ENCODE measurements at places on chromosomes 6 and 20. TPM values are rescaled to one million over a fixed set of nuclear protein-coding genes. Genes with fewer than 3 reads are reported as not detected.
A peak's percentile ranks its signal among the peaks of the same experiment; 100 is the strongest.

Gene LINC00237
- total RNA-seq: not detected

Gene KIAA0408
- 2.7 TPM for total RNA-seq

Gene LY6G5C
- 1.7 TPM for total RNA-seq

Gene CST4
- not detected for total RNA-seq

Gene BPI
- not detected for total RNA-seq

Gene RBBP8NL
- total RNA-seq: not detected

Gene CYP24A1
- total RNA-seq: not detected

Gene MAP1LC3A
- 2.6 TPM for total RNA-seq

Gene UBD
- 0.37 TPM for total RNA-seq

Gene TP53TG5
- not detected for total RNA-seq

Gene TSHZ2
- total RNA-seq: 9.2 TPM

Gene LYRM4
- total RNA-seq: 31.4 TPM

DNA sequence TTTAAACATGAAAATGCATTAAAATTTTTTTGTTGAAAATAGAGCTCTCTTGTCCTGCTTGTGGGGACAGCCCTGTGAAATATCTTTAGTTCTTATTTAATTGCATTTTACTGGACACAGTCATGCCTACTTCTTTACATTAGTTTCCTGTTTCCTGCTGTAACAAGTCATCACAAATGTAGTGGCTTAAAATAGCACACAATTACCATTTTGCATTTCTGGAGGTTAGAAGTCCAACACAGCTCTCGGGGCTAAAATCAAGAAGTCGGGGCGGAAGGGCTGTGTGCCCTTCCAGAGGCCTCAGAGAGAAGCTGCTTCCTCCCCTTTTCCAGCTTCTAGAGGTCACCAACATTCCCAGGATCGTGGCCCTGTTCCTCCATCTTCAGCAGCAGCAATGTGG is 29.4 kb downstream of the PNLDC1 start:
- no peak for DNase-seq

- no peak for DNase-seq
Observed at GRCh38 chr6:110769923-110770322, 45.3 kb downstream of the CDK19 start.

GRCh38 chr20:36959242-36959641 is 7.7 kb upstream of the SAMHD1 start:
- no peak for DNase-seq

GRCh38 chr6:2688401-2689064 is 62.2 kb downstream of the MYLK4 start:
- DNase-seq: no peak

DNA sequence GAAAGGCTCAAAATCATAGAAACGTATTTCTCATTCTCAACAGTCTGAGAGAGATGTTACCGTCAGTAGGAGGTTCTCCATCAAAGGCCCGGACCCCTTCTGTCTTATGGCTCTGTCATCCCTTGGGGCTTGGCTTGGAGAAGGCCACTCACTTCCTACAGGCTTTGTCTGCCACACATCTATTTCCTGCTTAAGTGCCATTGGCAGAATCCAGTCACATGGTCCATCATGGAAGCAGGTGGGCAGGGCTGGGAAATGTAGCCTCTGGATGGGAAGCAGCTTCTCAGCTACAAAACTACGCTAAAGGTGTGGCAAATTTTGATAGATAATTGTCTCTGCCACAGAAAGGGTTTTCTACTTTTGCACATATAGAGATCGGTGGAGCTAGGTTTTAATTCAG is 12.6 kb upstream of the ZFP64 start:
- DNase-seq: no peak

DNA sequence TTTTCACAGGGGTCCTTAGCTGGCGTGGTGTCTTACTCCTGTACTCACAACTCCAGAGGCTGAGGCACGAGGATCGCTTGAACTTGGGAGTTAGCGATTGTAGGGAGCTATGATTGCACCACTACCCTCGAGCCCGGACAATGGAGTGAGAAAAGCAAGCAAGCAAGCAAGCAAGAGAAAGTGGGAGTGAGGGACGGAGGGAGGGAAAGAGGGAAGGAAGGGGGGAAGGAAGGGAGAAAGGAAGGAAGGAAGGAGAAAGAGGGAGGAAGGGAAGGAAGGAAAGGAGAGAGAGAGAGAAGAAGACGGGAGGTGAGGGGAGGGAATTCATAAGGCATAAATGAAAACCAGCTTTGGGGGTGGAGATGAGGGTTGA is 120.5 kb downstream of the TRIM27 start:
- no peak for DNase-seq

DNA sequence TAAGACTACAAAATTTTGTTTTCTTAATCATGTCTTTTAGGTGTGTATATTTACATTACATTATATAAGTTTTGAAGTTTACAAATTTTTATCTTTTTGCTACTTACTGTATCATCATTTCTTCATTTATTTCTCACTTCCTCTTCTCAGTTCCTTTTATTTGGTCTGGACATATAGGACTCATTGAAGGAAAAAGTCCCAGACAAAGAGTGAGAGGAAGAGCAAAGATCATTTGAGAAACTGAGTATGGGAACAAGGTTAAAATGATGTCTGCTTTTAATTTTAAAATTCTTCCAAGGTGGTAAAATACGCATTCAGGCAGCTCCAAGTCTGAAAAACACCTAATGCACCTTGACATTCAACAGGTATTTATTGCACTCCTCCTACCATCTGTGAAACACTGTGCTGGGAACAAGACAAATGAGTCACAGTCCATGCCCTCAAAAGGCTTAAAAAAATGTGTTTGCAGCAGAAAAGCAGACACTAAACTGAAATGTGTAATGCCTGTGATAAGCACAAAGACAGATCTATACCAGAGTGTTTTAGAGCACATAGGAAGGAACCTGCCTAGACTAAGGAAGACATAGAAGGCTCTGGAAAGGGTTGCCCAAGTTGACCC is 63.2 kb downstream of the PKIB start:
- no peak for DNase-seq

DNA sequence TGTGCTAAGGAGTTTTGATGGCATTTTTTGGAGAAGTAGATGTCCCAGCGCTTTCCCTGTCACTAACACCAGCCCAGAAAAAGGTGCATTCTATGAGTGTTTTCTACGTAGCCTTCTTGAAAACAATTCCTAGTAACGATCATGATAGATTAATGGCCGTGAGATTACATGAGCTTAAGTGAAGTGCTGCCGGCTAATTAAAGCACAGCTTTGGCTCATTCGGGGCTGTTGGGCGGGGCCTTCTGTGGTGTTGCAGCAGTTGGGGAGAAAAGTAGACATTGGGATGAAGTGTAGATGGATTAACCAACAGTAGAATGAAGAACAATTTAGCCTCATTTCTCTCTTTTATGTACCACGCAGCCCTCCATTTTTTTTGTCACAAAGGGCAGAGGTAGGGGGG is 20.8 kb upstream of the TRAF3IP2 start:
- no peak for DNase-seq

- peak; percentile 5 for DNase-seq
Observed at GRCh38 chr20:24766143-24766527, 182.9 kb upstream of the CST7 start.

- DNase-seq: no peak
Observed at GRCh38 chr6:156111913-156112312, 656.3 kb upstream of the NOX3 start.

DNA sequence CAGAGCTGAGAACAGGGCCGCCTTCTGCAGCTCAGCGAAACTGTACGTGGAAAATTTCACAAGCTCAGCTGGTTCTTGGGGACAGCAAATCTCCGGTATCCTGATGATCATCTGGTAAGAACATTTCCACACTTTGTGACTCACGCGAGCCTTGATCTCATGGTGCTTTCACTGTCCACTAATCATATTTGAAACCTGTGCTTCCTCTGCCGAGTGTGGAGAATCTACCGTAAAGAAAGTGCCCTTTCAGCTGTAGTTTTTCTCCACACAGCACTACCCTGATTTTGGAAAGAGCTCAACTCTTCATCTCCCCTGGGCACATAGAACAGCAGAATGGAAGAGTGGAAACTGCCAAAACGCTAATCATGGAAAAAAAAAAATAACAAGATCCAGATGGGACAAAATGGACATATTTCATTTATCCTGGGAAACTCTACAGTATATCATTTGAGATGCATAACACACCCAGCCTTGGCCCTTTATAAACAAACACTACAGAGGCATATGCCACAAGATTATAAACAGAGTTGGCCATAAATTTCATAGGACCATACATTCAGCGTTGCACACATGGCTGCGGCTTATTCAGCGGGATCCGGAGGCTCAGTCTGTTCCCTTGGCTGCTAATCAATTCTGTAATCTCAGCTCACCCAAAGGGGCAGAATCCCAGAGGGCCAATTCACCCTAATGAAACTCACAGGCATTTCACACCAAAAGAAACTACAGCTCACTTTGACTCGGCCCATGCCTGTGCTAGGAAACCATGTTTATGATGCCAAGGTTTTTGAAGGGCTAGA is 434.5 kb downstream of the HDGFL1 start:
- no peak for DNase-seq

DNA sequence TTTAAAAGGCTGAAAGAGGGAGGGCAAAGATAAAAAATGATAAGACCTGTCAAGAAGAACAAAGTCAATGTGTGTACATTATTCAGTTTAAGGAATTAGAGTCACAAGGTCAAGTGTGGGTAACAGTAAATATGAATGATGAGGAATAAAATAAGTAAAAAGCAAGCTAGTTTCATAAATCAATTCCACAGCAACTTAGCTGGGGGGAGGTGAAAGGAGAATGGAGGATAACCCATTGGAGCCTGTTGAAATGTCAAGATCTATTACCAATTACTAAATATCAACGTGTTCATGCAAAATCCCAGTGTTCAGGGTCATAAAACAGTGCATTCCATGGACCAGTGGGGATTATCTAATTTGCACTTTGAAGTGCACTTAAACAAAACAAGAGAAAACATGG is 242.9 kb downstream of the TBX18 start:
- DNase-seq: no peak
